ENCODE measurements at places on chromosomes 6 and 20. TPM values are rescaled to one million over a fixed set of nuclear protein-coding genes. Genes with fewer than 3 reads are reported as not detected.

GRCh38 chr6:106885679-106886078, 88.8 kb downstream of the CD24 start:
- H3K4me3 ChIP-seq, result no peak overlapping the region

DNA sequence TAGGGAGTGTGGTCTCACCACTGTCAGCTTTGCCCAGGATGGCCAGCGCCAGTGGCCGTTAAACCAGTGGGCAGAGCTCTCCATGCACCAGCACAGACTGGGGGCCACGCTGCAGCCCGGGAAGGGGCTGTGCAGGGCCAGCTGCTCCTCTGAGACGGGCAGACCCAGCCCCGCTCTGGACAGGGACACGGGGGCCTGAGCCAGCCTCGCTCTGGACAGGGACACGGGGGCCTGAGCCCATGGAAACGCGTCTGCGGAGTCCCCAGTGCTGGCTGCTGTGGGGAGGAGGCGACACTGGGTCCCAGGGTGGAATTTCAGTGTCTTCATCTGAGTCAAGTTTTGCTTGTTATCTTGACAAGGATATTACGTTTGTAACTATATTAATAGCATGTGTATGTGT, 402.7 kb downstream of the CDH4 start:
- H3K4me1 ChIP-seq, result no peaks in the 10 kb centered on the region
- no peak overlapping the region for H3K27ac ChIP-seq
- H3K36me3 ChIP-seq, result no peaks in the 10 kb centered on the region
- H3K27me3 ChIP-seq, result peaks cover 57% of the 10 kb centered on the region
- no peak for DNase-seq

DNA sequence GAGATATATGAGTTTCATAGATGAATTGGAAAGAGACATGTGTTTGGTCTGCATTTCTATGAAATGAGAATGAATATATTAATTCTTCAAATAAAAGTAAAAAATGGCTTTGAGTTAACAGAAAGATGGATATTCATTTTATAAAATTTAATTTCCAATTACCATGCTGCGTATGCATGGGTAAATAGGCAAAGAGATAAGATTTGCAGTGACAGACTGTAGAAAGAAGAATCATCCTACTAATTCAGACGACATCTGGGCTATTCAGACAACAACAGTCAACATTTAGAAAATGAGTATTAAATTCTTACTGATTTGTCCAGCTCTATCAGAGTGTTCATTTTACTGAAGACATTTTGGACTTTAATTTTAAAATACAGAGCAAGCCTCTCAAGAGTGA, 602.2 kb upstream of the NRSN1 start:
- peaks cover 14% of the 10 kb centered on the region for H3K4me1 ChIP-seq
- H3K4me3 ChIP-seq, result no peak overlapping the region
- H3K27ac ChIP-seq, result no peak overlapping the region
- H3K27me3 ChIP-seq, result no peaks in the 10 kb centered on the region

- peak within 1 kb of the TSS; percentile 99 for H3K4me3 ChIP-seq
- H3K27me3 ChIP-seq, result no peaks in the 10 kb centered on the region
- H3K4me1 ChIP-seq, result peaks cover 20% of the 10 kb centered on the region
- no peak within 1 kb of the TSS for H3K27ac ChIP-seq
Observed at GRCh38 chr20:462199-462991, at the start of gene TBC1D20. Gene TBC1D20, minus strand, starts transcription at chr20:462533. Its CDS starts 128 bp downstream, at chr20:462405.

GRCh38 chr20:50450881-50451752, 59.1 kb upstream of the PTPN1 start:
- no peak for DNase-seq
- H3K27me3 ChIP-seq, result no peaks in the 10 kb centered on the region
- H3K4me1 ChIP-seq, result no peaks in the 10 kb centered on the region
- no peak overlapping the region for H3K27ac ChIP-seq

DNA sequence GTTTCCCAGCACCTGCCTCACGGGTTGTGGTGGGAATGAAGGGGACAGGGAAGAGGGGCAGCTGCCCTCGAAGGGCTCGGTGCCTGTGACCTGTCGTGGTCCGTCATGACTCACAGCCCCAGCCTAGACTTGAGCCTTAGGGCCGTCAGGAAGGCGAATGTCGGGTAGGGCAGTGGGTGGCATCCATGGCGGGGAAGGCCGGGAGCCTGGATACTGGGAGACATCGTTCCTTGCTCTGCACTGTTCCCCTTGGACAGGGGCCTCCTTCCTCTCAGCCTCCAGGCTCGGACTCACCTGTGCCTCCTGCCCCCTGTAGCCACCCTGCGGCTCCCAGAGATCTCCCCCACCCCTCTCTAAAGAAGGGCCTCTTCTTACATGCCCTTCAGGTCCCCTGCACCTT, 52.2 kb upstream of the APCDD1L start:
- no peak overlapping the region for H3K27ac ChIP-seq
- H3K36me3 ChIP-seq, result no peaks in the 10 kb centered on the region
- DNase-seq, result no peak

GRCh38 chr20:25308671-25309394, 60.9 kb downstream of the PYGB start:
- H3K4me3 ChIP-seq, result peak overlapping the region; percentile 55
- H3K27ac ChIP-seq, result peak overlapping the region; percentile 93
- DNase-seq, result peak; percentile 57
- H3K4me1 ChIP-seq, result peaks cover 33% of the 10 kb centered on the region
- no peaks in the 10 kb centered on the region for H3K36me3 ChIP-seq
- no peaks in the 10 kb centered on the region for H3K27me3 ChIP-seq

DNA sequence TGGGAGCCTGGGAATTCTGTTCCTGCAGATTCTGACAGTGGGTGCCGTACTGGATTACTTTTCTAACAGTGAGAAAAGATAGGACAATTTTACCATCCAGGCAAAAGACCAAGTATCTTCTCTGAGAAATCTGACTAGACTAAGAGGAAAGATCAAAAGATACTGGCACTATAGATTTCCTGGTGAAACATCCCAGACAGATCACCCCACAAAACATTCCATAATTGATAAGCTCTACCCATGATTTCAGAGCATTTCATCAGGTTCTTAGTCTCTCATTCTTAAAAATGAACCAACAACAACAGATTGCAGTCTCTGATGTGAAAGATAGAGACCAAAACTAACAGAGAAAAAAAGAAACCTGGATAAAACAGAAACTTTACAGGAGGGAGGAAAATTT, 13.6 kb upstream of the UBR2 start:
- H3K27me3 ChIP-seq, result no peaks in the 10 kb centered on the region
- H3K36me3 ChIP-seq, result no peaks in the 10 kb centered on the region
- no peak overlapping the region for H3K4me3 ChIP-seq
- H3K4me1 ChIP-seq, result peaks cover 10% of the 10 kb centered on the region
- no peak for DNase-seq

DNA sequence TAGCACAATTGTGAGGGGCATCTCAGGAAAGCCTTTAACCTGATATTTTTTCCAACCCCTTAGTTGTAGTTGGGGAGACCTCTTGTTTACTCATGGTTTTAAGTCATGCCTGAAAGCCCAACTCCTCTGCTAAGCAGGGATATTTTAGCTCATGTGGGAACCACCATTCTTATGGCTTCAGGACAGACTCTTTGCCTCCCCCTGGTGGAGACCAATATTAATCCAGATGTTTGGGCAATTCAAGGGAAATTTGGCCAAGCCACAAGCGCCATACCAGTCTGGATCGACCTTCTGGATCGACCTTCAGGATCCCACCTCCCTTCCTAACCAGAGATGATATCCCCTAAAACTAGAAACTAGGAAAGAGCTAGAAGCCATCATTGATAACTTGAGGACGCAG, 211.2 kb downstream of the C6orf118 start:
- DNase-seq, result no peak
- no peaks in the 10 kb centered on the region for H3K36me3 ChIP-seq
- no peak overlapping the region for H3K27ac ChIP-seq

DNA sequence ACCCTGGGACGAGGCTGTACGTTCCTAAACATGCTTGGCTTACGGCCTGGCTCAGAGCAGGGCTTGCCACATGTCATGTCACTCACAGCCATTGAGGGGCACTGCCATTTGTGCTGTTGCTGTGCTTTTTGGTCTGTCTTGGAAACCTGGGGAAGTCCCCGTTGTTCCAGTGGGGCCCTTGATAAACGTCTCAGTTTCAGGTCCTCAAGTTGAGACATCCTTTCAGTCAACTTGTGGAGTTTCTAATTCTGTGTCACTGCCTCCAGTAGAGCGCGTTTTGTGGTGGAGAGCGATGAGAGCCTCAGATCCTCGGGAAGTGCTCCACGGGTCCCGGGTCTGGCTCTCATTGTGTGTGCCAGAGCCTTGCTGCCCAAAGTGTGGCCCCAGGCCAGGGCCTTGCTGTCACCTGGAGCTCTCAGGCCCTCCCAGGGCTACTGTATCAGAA, 43.0 kb upstream of the CCR6 start:
- no peak overlapping the region for H3K27ac ChIP-seq
- H3K27me3 ChIP-seq, result peaks cover 23% of the 10 kb centered on the region
- H3K4me1 ChIP-seq, result no peaks in the 10 kb centered on the region
- no peaks in the 10 kb centered on the region for H3K36me3 ChIP-seq

- no peaks in the 10 kb centered on the region for H3K36me3 ChIP-seq
- no peak for DNase-seq
- H3K27me3 ChIP-seq, result peaks cover 49% of the 10 kb centered on the region
- H3K27ac ChIP-seq, result no peak within 1 kb of the TSS
- no peaks in the 10 kb centered on the region for H3K4me1 ChIP-seq
- no peak within 1 kb of the TSS for H3K4me3 ChIP-seq
Observed at GRCh38 chr6:24125980-24126379, at the start of gene NRSN1. Gene NRSN1, plus strand, starts transcription at chr6:24126215. Its CDS starts 8,113 bp downstream, at chr6:24134328.

DNA sequence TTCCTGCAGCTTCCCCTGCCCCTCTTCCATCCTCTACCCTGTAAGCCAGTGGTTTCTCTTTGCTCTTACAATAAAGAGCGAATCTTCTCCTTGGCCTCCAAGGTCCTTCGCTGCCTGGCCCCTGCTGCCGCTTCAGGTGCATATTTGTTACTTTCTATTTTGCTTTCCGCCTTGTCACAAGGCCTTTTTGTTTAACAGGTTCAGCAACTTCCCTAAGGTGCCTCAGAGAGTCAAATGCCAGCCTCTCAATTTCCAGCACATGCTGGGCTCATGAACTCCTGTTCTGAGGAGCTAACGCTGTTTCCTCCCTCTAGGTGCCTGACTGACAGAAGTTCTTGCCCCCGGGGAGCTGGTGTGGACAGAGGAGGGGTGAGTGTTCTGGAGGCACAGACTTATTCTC, 42.4 kb upstream of the EPB41L1 start:
- H3K27me3 ChIP-seq, result no peaks in the 10 kb centered on the region

DNA sequence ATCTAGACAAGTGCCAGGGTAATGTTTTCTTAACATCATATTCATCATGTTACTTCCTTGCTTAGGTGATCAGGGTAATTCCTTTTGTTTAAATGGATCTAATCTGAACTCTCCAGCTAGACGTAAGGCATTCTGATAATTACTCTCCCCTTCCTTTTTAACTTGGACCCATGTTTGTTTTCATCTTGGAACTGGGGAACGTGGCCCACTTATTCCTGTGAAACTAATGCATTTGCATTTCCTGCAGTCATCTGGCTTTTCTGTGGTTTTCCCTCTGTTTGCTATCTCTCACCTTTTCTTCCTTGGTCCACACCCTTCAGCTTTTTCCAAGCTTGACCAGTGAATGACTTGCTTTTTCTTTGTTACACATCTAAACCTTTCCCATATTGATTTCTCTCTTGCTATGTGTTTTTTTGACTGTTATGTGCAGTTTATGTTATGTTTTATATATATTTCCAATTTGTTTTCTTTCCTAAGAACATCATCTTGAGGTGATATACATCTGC, 33.3 kb downstream of the SLX4IP start:
- no peak overlapping the region for H3K4me3 ChIP-seq
- H3K4me1 ChIP-seq, result peaks cover 18% of the 10 kb centered on the region
- DNase-seq, result peak; percentile 38
- no peaks in the 10 kb centered on the region for H3K27me3 ChIP-seq
- H3K36me3 ChIP-seq, result 0 out of 2 replicates have a peak, but pooled peaks cover 5% of the 10 kb centered on the region

GRCh38 chr6:139388384-139388783, 13.9 kb upstream of the CITED2 start:
- H3K27ac ChIP-seq, result no peak overlapping the region
- no peak for DNase-seq
- H3K4me1 ChIP-seq, result no peaks in the 10 kb centered on the region
- H3K36me3 ChIP-seq, result no peaks in the 10 kb centered on the region
- H3K27me3 ChIP-seq, result no peaks in the 10 kb centered on the region

DNA sequence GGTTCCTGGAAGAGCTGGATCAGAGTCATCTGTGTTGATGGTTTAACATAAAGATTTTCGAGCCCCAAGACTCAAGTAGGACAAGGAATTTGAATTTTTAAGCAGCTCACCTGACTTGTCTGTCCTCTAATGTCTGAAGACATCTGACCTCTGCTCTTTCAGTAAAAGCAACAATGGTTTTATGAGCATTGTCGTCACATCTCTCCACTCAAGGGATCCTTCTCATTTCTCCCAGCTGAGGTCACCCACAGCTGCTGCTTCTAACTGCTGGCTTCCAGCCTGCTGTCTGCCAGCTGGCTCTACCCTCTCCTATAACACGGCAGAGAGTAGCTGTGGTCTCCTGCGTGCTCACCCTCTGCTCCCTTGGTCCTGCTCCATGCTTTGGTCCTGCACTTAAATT, 24.7 kb upstream of the HDAC2 start:
- peak overlapping the region; percentile 32 for H3K4me3 ChIP-seq
- no peaks in the 10 kb centered on the region for H3K27me3 ChIP-seq
- peaks cover 51% of the 10 kb centered on the region for H3K4me1 ChIP-seq
- H3K27ac ChIP-seq, result peak overlapping the region; percentile 51
- no peaks in the 10 kb centered on the region for H3K36me3 ChIP-seq
- peak; percentile 91 for DNase-seq

- H3K27ac ChIP-seq, result no peak overlapping the region
- no peaks in the 10 kb centered on the region for H3K27me3 ChIP-seq
- H3K36me3 ChIP-seq, result peaks cover 23% of the 10 kb centered on the region
- H3K4me1 ChIP-seq, result peaks cover 21% of the 10 kb centered on the region
- no peak for DNase-seq
- no peak overlapping the region for H3K4me3 ChIP-seq
Observed at GRCh38 chr6:26470643-26471042, 12.9 kb downstream of the BTN2A1 start.

- H3K4me1 ChIP-seq, result peaks cover 2% of the 10 kb centered on the region
- no peak for DNase-seq
- no peak overlapping the region for H3K4me3 ChIP-seq
- no peaks in the 10 kb centered on the region for H3K27me3 ChIP-seq
- H3K27ac ChIP-seq, result no peak overlapping the region
- no peaks in the 10 kb centered on the region for H3K36me3 ChIP-seq
Observed at GRCh38 chr6:155412335-155412734, 43.3 kb downstream of the NOX3 start.

DNA sequence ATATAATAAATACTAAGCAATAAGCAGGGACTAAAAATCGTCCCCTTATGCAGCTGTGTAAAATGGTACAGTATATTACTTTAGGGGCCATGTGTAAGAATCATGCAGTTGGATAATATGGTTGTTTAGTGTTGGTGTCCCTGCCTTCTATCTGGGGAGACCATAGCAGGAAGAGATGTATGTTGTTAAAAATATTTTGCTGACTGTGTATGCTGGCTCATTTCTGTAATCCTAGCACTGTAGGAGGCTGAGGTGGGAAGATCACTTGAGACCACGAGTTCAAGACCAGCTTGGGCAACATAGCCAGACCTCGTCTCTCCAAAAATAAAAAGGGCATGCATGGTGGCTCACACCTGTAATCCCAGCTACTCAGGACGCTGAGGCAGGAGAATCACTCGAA, 5.6 kb downstream of the PANK2 start:
- peaks cover 46% of the 10 kb centered on the region for H3K4me1 ChIP-seq
- H3K4me3 ChIP-seq, result no peak overlapping the region
- H3K27me3 ChIP-seq, result no peaks in the 10 kb centered on the region
- DNase-seq, result no peak

Gene PTCRA
- not detected for total RNA-seq

Gene SSTR4
- not detected for total RNA-seq

Gene L3MBTL1
- total RNA-seq, result 9.9 TPM

Gene C20orf202
- not detected for total RNA-seq

Gene XKR7
- not detected for total RNA-seq

Gene PDE7B
- total RNA-seq, result not detected

Gene KLHDC3
- 76.0 TPM for total RNA-seq

Gene BMP2
- total RNA-seq, result 0.73 TPM

Gene KIF25
- total RNA-seq, result not detected

Gene SCRT2
- not detected for total RNA-seq

Data from PC-3 (cell line).